Stimulated activated CD4-positive, alpha-beta T cell treated with anti-CD3 and anti-CD28 coated beads, Interleukin-12 subunit alpha, Interleukin-12 subunit beta, amount 100 ng/mL, for 4 hours (primary cell): ENCODE measurements at places on chromosomes 5 and 9.
A peak's percentile ranks its signal among the peaks of the same experiment; 100 is the strongest.

- DNase-seq: no peak
Measured at GRCh38 chr5:131523500-131524185, 111.4 kb downstream of the RAPGEF6 start.

DNA sequence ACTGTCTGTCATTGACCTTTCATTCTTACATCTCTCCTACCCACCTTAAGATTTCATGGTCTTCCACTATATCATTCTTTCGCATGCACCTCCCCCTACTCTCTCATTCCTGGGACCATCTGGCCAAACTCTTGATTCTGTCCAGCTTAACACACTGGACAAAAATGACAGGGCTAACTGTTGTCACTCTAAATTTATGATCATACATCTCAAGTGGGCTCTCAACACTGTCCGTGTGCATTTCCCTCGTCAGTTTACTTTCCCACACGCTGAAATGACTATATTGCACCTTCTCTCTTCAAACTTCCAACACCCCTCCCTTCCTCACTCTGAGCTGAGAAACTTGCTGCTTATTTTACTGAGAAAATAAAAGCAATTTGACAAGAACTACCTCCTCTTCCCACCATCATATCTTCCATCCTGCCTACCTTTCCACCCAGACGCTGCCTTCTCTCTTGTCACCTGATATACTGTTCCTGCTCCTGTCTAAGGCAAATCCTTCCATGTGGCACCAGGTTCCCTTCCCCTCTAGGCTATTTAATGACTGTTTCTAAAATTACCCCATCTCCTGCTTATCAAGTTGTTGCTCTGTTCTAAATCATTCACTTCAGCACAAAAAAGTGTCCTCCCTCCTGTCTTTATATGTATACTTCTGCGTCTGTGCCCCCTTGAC lies 8.1 kb upstream of the KLF9 start:
- no peak for DNase-seq

DNA sequence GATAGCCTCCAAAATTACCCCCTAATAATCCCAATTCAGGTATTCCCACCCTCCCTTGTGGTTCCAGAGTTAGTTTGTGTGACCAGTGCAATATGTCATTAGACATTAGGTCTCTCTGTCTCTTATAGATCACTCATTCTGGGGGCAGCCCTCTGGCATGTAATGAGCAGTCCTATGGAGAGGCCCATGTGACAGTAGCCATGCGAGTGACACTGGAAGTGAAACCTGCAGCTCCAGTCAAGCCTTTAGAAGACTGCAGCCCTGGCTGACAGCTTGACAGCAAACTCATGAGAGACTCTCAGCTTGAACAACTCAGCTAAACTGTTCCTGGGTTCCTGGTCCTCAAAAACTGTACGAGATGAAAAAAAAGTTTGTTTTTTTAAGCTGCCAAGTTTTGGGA lies 54.0 kb upstream of the HSPB3 start:
- DNase-seq: no peak

DNA sequence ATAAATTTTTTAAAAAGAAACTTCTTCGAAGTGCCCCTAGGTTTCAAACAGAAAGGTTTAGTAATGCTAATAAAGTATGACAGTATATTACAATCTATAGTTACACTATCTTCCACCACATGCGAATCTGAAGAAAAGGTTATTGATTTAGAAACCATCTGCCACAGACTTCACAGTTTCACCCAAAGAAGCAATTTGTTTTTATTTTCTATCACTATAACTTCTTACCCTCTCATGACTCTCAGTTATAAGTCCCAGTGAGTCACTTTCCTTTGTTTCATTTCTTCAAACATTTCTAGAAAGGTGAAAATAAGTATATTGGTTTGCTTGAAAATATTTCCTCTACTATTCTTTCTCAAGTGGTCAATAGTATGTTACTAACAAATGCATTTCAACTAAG lies 93.6 kb downstream of the MCTP1 start:
- no peak for DNase-seq

- DNase-seq: no peak
Measured at GRCh38 chr5:117793963-117794362, 1194.4 kb downstream of the DTWD2 start.

GRCh38 chr5:88268385-88269184 lies at the start of gene TMEM161B:
TMEM161B (minus strand) TSS chr5:88268845; CDS start chr5:88268723, 122 bp downstream.
- DNase-seq: peak; percentile 92

GRCh38 chr9:127313042-127313560 lies 48.5 kb downstream of the GARNL3 start:
- DNase-seq: no peak

DNA sequence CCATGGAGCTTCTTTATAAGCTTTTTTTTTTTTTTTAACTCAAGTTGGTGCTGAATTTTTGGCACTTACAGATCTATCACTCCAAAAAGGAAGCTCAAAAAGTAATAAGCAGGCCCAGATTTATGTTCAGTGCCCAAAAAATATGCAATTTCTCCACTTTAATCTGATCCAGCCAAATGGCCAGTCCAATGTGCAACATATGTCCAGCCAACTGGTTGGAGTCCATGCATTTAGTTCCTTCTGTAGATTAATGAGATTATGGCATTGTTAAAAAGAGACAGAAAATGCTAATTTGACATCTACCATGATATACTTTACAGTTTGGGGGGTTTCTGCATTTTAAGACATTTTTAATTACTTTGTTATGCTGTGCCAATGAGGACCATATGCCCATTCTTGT lies 129.5 kb downstream of the SLC1A3 start:
- no peak for DNase-seq

DNA sequence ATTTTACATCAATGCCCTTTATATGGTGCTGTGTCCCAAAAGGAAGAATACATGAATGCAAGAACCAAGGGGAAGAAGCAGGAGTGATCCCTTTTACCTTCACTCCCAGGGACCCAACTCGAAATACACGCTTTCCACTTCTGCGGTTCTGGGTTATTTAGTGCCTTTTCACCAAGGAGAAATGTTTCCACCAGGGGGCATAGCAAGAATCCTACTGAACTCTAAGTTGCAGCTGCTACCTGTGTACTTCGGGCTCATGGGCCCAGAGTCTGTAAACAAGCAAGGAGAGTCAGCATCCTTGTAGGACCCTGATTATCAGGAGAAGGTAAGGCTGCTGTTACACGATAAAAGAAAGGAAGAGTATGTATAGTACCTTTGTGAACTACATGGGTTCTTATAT lies 45.7 kb downstream of the DPYSL3 start:
- DNase-seq: no peak

- DNase-seq: no peak
Measured at GRCh38 chr5:174794931-174795672, 70.7 kb downstream of the MSX2 start.

DNA sequence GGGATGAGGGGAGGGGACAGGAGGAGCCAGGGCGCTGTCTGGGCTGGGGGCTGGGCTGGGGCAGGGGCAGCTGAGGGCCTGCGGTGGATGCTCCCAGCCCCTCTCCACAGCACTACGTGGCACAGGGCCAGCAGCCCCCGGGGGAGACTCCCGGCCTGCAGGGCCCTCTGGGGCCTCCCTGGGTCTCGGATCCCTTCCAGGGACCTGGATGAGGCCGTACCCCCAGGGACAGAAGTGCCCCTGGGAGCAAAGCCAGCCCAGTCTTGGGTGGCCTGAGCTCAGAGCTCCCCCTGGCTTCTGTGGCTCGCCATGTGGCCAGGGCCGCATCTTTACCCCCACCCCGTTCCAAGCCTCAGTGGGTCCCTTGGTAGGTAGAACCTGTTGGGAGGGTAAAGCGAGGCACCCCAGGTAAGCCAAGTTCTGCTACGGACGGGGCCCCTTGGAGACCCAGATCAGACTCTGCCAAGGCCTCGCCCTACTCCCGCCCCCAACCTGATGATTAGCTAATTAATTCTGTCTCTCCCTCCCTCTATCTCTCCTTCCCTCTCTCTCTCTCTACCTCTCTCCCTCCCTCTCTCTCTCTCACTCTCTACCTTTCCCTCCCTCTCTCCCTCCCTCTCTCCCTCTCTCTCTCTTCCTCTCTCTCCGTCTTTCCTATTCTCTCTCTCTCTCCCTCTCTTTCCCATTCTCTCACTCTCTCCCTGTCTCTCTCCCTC lies 24.3 kb downstream of the KCNT1 start:
- no peak for DNase-seq

DNA sequence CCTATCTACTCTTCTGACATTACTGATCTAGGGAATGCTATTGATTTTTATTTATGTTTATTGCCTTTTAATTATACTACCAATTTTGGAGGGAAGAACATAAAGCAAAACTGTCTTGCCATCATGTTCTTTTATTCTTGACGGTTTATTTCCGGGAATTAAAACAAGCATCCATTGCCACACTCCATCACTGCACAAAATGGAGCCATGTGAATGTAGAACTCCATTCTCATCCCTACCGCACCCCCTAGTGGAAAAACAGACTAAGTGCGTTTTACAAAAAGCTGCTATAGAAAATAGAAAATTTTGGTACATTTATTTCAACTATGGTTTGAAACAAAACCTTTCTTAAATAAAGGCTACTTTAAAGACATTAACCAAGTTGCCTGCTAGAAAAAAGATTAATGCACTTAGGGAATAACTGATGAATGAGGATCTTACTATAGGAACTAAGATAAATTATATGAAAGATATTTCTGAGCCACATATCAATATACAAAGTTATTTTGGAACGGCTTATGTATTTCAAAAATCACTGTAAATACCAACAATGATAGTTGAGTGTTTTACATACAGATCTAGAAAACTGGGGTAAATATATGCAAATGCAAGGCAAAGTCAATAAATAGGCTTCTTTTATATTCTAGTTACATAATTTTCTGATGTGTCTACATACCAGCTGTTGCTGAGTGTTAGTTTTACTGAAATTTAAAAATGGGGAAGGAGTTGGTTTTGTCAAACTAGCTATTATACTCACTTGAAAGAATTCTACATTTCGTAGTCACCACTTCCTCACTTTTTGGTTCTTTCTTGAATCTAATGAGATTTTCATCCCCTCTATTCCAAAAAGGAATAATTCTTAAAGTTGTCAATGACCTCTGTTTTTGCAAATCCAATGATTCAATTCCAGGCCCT lies 26.5 kb downstream of the OXCT1 start:
- DNase-seq: no peak

DNA sequence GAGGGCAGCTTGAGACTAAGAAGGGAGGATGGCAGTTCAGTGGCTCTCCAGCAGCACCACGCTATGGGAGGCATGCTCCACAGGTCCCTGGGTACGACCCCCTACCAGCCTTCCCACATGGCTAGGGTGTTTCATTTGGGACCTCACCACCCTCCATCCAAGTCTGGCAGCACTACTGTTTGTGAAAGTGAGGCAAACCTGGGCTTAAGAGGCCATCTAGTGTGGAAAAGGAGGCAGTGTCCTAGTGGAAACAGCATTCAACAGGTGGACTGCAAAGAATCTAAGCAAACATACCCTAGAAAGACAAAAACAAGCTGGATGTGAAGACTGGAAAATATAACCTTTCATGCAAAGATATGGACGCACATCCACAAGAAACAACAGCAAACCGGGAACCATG lies 4.8 kb upstream of the C5orf47 start:
- no peak for DNase-seq

DNA sequence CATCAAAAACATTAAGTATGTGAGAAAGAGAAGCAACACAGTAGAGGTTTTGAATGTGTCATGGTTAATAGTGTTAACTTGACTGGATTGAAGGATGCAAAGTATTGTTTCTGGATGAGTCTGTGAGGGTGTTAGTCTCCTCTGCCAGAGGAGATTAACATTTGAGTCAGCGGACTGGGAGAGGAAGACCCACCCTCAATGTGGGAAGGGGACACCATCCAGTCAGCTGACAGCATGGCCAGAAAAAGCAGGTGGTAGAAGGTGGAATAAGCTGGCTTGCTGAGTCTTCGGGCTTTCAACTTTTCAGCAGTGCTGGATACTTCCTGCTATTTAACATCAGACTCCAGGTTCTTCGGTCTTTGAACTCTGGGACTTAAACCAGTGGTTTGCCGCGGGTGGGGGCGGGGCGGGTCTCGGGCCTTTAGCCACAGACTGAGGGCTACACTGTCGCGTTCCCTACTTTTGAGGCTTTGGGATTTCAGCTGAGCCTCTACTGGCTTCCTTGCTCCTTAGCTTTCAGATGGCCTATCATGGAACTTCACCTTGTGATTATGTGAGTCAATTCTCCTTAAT lies 309.9 kb upstream of the ST8SIA4 start:
- DNase-seq: no peak

DNA sequence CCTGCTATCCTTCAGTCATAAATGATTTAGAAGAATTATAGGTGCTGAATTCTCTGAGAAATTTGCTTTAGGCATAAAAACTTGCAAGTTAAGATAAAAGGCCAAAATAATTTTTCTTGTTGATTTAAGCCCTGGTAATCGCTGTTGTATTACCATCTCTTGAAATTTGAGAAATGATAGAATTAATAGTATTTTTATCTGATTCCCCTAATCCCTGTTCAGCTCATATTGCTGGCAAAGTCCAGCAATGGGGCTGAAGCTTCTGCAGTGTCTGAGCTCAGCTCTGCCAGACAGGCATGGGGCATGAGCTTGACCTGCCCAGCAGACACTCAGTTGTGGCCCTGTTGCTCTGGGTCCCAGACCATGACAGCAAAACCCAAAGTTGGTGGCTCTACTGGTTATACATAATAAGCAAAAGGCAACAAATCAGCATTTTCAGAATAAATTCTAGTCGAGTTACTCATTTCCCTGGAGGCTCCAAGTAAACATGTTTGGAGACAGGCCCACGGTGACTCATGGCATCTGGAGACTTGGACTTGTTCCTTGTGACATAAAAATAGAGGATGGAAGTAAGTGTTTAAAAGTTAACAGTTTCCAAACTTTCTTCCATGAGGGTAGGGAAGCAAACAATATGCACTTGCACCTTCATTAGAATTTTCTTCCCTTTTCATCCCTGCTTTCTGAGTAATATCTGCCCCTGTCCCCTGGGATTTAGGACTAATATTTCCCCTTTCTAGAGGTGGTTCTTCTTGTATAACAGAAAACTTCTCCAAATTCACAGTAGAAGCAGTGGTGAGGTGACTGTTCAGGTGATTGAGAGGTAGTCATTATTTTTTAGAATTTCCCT lies 60.2 kb upstream of the SLC2A8 start:
- no peak for DNase-seq

DNA sequence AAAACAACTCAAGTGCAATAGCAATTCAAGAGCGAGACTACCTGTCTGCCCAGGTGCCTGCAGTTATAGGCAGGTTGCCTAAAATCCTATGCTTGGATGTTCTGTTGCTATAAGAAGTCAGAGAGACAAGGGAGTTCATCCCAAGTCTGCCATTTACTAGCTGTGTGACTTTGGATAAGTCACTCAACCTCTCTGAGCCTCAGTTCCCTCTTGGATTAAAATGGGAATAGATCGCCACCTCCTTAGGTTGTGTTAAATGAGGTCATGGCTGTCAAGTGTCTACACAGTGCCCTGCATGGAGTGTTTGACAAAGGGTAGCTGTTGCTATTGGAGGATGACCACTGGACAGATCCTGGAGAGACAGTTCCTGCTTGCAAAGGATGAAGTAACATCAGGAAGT lies 1.3 kb upstream of the ZBTB34 start:
- no peak for DNase-seq

DNA sequence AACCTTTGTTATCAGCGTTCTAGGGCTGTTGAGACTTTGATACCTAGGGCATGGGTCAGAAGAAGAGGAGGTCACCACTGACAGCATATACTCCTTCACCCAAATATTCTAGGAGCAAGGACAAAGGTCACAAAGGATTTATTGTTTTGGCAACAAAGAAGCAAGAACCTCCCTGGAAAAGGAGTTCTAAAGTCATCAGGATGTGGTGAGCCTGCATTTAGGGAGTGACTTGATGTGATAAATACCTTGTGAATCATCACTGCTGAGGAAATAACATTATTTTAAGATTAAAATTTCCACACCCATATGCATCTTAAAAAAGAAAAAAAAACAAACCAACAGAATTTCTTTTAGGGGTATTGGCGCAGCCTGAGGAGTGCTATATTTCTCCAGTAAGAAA lies 13.9 kb downstream of the IFNA1 start:
- no peak for DNase-seq
